NCI-H510A treated with DMSO at 0.1 percent for 48 hours (cell line): ENCODE measurements at places on chromosomes 4 and X.
A peak's percentile ranks its signal among the peaks of the same experiment; 100 is the strongest.

GRCh38 chrX:102985192-102985591, 48.1 kb downstream of the RAB40AL start:
- DNase-seq: no peak

DNA sequence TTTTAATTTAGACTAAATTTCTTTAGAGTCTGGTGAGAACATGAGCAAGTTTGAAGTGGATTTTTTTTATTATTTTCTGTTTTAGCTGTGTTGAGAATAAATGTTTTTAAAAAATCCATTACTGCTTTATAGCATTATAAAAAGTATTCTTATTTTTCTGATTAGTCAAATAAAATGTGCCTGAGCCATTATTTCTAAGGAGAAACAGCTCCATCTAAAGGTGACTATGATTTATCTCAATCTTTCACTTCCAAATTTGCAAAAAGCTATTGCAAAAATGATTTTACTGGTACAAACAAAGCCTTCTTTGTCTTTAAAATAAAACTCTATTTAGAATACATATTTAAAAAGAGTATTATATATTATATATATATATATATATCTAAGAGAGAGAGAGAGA, 959.2 kb downstream of the FAM133A start:
- no peak for DNase-seq

- DNase-seq: no peak
Measured at GRCh38 chr4:119281393-119281792, 40.5 kb downstream of the FABP2 start.

- DNase-seq: peak; percentile 58
Measured at GRCh38 chr4:43132010-43132582, 239.6 kb downstream of the GRXCR1 start.

DNA sequence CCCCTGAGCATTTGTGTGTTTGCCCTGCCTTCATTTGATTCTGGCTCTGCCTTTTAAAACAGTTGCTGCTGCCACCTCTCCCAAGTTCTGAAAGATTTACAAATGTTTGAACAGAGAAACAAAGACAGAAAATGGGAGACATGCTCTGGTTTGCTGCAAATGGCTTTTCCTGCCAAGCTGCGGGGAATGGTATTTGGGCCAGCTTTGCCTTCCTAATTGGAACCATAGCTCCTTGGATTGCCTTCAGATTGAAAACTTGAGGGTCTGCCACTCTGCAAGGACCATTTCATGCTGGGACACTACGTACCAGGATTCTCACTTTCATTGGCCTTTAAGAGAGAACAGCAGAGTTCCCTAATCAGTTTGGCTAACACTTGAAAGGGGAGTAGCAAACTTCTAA, 74.9 kb downstream of the NHS start:
- DNase-seq: no peak

GRCh38 chrX:130296743-130297142, 28.0 kb upstream of the ZNF280C start:
- no peak for DNase-seq

GRCh38 chr4:168588916-168589531, 92.2 kb downstream of the PALLD start:
- DNase-seq: no peak
